ENCODE measurements at places on chromosomes 12 and 14.

GRCh38 chr12:66127650-66128049 is 2.9 kb downstream of the LLPH start:
- no peak for DNase-seq

DNA sequence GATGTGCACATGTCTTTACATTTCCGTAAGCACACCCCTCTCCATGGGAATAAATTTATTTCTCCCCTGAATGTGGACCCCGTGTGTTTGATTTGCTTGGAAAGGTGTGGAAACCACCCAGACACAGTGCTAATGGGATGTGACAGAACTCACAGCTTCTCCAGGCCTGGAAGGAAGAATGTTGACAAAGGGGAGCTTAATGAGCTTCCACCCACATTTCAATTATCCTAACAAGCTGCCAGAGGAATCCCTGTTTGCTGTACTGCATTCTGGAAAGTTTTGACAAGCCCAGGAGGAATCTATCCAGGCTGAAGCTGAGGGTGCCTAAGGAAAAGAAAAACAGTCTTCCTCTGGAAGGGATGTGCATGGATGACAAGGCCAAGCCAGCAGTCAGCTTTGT is 51.2 kb upstream of the CCDC60 start:
- DNase-seq: no peak

- no peak for DNase-seq
These were observed 71.1 kb downstream of the C2CD5 start for GRCh38 chr12:22473212-22473611.

DNA sequence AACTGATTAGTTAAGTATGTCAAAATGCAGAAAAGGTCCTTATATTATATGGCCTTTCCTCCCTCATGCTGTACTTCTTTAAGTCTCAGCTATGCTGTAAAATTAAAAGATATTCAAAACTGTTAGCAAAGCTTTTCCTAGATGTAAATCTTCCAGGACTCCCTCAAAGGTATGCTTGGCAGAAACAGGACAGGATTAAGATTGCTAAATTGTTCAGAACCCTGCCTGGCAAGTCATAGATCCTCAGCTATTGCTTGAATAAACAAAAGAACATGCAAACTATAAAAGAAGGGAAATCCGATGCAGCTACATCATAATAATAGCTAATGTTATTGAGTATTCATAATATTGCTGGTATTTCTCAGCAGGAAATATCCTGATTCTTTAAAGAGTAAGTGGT is 322.6 kb downstream of the CCDC91 start:
- no peak for DNase-seq
